ENCODE measurements at places on chromosomes 6 and 20.
A peak's percentile ranks its signal among the peaks of the same experiment; 100 is the strongest.

GRCh38 chr6:19337101-19337500 is 500.1 kb upstream of the ID4 start:
- DNase-seq: no peak

- no peak for DNase-seq
Observed at GRCh38 chr6:161755080-161755479, 481.2 kb upstream of the AGPAT4 start.

DNA sequence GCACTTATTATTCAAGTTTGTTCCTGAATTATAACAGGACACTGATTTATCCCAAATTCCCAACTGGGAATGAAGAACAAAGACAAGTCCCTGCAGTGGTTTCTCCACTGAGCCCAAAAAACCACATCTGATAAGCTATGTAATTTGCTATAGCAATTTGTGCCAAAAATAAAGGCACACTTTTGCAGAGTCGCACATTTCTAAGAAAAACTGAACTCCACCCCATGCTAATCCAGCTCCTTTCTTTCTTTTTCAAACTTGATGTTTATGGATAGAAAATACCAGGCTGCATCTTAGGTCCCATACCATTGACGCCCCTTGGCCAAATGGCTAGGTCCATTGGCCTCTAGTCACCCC is 170.2 kb upstream of the CITED2 start:
- no peak for DNase-seq

DNA sequence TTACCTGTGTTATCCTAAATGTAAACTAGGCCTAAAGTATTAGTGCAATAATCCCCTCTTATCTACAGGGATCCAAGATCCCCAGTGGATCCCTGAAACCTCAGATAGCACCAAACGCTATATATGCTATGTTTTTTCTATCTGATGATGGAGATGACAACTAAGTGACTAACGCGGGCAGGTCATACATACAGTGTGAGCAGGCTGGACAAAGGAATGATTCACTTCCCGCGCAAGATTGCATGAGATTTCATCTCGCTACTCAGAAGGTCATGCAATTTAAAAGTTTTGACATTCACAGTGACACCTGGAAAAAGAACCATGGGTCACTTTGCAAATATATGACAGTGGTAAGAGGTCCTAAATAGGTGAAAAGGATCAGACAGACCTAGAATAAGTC is 875.9 kb downstream of the HACE1 start:
- DNase-seq: no peak

- no peak for DNase-seq
Observed at GRCh38 chr6:33622456-33623431, 1.6 kb downstream of the ITPR3 start.

DNA sequence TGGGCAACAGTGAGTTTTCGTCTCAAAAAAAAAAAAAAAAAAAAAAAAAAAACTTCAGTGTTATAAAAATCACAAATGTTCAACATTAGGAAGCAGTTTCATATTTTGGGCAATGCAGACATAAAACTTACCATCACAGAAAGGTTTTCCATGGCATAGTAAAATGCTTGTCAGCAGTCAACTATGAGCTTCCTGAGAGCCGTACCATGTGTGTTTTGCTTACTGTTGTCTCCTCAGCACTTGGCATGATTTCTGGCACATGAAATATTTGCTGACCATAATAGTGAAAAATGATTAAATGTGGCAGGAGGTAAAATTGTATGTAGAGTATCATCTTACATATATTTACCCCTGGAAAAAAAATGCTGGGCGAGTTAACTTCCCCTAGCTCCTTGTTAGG is 237.5 kb upstream of the SLC35B3 start:
- no peak for DNase-seq

GRCh38 chr20:31740208-31740607 is 1.1 kb downstream of the TPX2 start:
- no peak for DNase-seq

GRCh38 chr6:131382631-131383030 is 190.4 kb upstream of the ARG1 start:
- DNase-seq: no peak

DNA sequence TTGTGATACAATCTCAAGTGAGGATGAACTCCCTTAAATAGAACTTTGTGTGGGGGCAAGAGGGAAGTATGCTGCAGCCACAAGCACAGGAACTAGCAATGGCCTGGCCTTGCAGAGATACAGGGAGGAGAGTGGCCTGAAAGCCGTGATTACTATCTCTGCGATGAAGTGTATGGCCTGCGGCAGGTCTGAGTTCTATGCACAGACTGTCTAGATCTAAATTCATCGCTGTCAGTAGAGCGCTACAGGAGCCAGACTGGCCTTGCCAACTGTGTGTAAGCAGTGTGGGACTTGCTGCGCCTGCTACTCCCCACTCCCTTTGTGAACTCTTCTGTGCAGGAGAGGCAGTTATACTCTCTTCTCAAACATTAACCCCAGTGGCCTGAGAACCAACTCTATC is 997.0 kb downstream of the GRIK2 start:
- no peak for DNase-seq

DNA sequence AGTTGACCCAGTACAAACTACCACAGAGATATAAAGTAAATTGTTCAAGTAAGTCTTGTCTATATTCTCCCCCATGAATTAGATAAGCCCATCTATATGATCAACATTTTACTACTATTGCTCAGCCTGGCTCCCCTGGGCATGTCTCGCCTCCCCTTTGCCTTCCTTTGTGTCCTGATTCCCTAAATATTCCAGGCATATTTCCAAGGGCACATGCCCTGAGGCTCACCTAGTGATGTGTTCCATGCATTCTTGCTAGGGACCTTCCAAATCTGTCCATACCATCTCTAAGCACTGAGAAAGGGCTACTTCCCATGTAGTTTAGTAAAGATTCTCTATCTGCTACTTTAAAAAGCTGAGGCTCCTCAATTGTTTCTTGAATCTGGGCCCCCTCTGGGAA is 309.5 kb upstream of the PRND start:
- no peak for DNase-seq

- DNase-seq: no peak
Observed at GRCh38 chr6:38573801-38574395, 65.8 kb downstream of the BTBD9 start.

DNA sequence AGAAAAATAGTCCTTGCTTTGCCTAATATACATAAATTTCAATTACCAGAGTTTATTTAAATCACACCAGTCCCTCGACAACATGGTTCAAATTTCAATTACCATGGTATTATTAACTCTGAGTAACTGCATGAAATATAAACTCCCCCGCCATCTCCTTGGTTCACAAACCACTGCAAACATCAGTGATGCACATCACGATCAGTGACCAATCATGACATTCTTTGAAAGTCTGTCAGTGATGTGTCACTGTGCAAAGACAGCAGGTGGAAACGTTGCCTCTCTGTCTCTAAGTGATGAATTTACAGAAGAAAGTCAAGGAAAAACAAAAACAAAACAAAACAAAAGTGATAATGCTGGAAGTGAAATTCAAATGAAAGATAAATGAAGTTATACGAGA is 86.7 kb downstream of the TASP1 start:
- no peak for DNase-seq

- no peak for DNase-seq
Observed at GRCh38 chr6:111585974-111586315, 19.7 kb downstream of the TRAF3IP2 start.

- no peak for DNase-seq
Observed at GRCh38 chr20:4780245-4780644, 58.5 kb downstream of the PRND start.

DNA sequence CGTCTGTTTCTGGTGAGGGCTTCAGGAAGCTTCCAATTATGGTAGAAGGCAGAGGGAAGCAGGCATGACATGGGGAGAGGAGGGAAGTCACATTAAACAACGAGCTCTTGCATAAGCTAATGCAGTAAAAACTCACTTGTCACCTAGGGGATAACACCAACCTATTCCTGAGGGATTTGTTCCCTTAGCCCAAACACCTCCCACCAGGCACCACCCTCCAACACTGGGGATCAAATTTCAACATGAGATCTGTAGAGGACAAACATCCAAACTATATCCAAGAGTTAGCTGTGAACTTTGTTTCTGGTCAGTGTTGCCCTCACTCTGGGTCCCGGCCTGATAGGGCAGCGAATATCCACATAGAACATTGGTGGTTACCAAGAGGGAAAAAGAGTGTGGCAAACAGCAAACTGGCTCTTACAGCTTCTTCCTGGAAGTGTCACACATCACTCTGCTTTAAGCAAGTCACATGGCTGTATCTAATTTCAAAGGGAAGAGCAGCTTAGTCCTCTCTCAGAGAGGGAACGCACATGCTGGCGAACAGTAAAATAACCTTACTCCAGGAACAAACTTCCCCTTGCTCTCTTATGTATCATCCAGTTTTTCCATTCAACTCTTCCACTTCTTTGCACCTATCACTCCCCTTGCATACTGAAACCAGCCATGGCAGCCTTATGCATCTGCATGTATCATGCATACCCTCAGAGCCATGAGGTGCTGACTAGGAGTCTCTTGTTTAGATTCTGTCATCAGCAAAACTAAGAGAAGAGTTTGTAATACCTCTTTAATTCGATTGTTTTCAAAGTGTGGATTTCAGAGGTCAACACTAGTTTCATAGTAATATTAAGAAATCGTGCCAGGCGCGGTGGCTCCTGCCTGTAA is 4.8 kb upstream of the MOCS1 start:
- no peak for DNase-seq

GRCh38 chr20:20525214-20525613 is 157.3 kb downstream of the INSM1 start:
- DNase-seq: no peak

GRCh38 chr6:163999475-164000125 is 585.1 kb downstream of the QKI start:
- DNase-seq: no peak

- no peak for DNase-seq
Observed at GRCh38 chr6:47292944-47293343, 16.8 kb downstream of the TNFRSF21 start.

DNA sequence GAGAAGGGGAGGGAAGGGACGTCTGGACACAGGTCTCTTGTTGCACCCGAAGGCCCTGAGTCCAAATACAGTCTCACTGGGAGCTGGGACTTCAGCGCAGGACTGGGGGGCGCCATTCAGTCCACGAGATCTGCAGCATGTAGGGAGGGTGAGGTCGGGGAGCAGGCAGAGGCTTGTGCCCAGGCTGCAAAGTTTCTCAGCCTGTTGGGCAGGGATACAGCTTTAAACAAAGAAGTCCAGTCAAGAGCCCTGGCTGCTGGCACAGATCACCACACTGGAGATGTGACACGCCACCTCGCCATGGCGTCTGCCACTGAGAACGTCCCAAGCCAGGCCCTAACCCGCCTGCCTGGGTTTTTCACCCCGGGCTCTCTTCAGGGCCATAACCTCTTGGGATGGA is 256.6 kb downstream of the DLL1 start:
- peak; percentile 0 for DNase-seq

DNA sequence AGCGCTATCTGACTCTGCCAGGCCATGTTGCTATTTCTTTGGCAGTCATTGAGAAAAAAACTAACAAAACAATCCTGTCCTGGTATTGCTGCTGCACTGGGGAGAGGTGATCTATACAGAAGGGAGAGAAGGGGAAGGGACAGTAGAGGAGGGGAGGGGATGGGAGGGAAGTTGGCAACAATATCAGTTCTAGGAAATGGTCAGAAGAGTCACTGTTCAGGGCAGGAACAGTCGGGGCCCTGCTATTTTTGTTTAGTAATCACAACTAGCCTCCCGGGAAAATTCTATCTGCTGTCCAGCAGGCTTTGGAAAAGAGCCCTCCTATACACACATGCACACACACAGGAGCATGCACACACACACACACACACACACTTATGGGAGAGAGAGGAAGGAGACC is 142.3 kb upstream of the CARMIL1 start:
- peak; percentile 26 for DNase-seq

- no peak for DNase-seq
Observed at GRCh38 chr6:14542670-14543366, 425.2 kb downstream of the CD83 start.

DNA sequence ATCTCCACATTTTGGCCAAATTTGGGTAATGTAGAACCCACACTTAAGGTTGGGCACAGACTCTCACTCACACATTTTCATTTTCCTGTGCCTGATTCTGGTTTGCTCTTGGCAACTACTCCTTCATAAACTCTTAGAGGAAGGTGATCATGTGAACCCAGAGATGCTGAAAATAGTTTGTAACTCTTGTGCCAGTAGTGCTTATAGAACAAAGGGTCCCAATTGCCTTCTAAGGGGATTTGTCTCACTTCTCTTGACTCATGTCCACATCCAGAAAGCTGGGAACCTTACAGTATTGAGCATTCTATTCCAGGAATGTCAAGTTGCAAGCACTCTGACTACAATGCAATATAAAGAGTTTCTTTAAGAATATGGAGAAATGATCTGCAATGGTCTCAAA is 62.0 kb upstream of the TASP1 start:
- DNase-seq: no peak

GRCh38 chr6:133132466-133132971 is 108.6 kb upstream of the EYA4 start:
- no peak for DNase-seq

DNA sequence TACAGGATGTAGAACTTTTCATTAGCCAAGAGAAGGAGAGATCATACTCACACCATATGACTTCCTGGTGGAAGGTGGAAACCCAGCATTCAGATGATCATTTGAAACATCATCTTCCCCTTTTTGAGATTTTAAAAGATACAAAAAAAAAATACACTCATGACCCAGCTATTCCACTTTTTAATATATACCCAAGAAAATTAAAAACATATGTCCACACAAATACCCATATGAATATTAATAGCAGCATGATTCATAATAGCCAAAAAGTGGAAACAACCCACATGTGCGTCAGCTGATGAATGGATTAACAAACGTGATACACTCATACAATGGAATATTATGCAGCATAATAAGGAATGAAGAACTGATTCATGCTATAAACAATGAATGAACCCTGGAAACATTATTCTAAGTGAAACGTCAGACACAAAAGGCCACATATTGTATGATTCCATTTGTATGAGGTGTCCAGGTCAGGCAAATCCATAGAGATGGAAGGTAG is 130.0 kb upstream of the SGK1 start:
- DNase-seq: no peak

DNA sequence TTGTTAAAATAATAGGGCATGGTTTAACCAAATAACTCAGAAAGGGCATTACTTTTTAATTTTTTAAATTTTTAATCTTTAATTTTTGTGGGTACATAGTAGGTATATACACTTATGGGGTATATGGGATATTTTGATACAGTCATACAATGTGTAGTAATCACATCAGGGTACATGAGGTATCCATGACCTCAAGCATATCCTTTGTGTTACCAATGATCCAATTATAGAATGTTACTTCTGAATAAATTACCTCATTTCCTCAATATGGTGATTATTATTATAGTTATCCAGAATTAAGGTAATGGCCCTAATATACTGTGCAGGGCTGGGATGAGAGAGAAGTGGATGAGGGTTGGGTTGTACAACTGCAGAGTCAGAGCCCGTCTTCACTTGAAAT is 45.1 kb upstream of the TMEM30A start:
- no peak for DNase-seq

DNA sequence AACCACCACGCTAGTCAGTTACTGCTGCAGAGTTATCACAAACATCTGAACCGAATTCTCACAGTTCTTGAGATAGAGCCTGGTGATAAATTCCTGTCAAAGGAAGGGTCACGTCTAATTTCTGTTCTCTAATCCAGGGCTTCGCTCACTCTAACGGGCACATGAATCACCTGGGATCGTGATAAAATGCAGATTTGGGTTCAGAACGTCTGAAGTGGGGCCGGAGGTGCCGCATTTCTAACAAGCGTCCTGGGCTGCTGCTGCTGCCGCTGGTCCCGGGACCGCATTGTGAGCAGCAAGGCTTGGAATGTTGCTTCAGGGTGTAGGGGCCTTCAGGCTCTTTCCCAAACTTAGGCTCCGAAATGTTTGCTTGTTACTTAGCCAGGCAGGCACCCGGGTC is 264.1 kb downstream of the CDC5L start:
- DNase-seq: no peak
